ENCODE measurements at places on chromosomes 1 and 21. TPM values are rescaled to one million over a fixed set of nuclear protein-coding genes. Genes with fewer than 3 reads are reported as not detected.

Gene TTC22
- total RNA-seq: 24.9 TPM

Gene ARMH1
- total RNA-seq: 3.7 TPM

Gene SLC35F3
- total RNA-seq: 0.12 TPM

Gene OLFML2B
- 8.4 TPM for total RNA-seq

Gene ZBTB37
- 13.0 TPM for total RNA-seq

Measured in mucosa of gallbladder (tissue), 1 donor.